ENCODE measurements at places on chromosomes 12 and 14. TPM values are rescaled to one million over a fixed set of nuclear protein-coding genes. Genes with fewer than 3 reads are reported as not detected.

DNA sequence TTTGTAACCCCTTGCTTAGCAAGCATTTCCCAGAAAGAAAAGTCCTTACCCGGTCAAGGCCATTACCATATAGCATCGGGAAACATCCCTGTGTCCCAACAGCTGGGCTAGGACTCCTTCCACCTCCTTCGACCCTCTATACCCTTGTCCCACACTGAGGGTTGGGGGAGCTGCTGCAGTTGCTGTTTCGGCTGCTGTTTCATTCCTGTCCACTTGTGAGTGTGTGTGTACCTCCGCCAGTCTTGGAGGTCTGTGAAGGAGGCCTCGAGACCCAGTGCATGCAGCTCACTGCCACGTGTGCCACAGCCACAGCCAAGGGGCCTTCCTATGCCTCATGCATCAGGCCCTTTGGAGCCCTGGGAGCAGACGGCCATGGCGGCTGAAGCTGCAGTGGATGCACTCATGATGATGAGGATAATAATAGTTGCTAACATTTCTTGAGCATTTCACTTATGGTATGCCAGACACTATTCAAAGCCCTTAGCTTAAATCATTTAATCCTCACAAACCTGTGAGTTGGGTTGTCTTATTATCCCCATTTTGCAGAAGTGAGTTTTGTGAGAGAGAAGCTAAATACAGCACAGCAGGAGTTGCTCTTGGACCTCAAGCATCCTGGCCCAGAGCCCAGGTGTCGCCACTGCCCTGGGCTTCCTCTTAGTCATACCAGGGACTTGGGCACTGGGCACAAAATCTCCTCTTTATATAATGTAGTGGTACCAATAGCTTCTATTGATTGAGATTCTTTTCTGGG is 156.5 kb downstream of the PRKCH start:
- no peak for DNase-seq

The INSM2 gene
- not detected for total RNA-seq

DNA sequence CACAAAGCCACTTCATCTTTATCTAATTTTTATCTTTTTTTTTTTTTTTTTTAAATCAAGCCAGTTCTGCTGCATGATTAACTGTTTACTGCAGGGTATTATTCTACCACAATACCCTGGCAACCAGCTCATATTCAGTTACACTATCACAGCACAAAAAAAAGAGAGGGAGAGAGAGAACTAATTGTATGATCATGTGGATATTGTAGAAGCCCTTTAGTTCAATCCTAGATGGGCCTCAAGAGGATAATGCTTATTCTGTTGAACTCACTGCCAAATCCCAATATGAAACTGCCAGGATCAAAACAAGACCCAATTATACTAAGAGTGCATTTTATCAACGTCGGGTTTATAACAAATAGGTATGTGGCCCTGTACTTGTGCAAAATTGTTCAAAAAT is 51.5 kb downstream of the MED13L start:
- no peak for DNase-seq

DNA sequence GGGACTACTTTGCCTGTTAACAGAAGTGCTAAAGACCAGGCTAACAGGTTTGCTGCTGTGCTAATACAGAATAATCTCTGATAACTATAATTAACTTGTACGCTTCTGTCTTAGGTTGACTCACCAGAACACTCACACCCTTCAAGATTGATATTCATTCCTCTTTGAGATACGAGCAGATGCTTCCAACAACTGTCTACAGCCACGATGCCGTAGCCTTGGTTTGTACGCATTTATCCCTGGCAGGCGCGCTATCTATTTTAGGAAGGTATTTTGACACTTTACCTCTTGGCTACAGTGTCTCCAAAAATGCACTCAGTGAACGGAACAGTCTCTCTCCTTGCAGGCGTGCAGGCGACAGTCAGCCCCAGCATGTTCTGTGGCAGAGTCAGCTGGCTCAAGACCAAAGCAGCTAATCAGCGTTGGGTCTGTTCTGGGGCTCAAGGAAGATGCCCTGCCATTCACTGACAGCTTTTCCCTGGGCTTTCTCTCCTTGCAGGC is 146.4 kb upstream of the PRICKLE1 start:
- DNase-seq: no peak

GRCh38 chr12:1324910-1325309 is 269.5 kb downstream of the FBXL14 start:
- no peak for DNase-seq

The DCAF4 gene
- 10.3 TPM for total RNA-seq

The KRT73 gene
- total RNA-seq: 22.2 TPM

DNA sequence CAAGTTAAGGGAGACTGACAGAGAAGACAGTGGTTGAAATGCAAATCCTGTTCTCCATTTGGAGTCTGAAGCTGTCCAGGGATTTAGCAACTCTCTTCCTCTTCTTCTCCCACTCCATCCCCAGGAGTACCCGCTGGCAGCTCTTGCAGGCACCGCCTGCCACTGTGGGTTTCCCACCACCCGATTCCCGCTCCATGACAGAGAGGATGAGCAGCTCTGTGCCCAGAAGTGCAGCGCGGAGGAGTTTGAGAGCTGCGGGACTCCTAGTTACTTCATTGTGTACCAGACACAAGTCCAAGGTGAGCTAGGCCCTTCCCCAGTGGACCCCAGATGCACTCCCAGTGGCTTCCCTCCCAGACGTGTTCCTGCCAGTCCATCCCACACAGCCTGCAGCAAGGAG is 97.8 kb downstream of the WSCD2 start:
- no peak for DNase-seq

The DNAJC22 gene
- 0.39 TPM for total RNA-seq
